ENCODE measurements at places on chromosomes 3 and 15.

DNA sequence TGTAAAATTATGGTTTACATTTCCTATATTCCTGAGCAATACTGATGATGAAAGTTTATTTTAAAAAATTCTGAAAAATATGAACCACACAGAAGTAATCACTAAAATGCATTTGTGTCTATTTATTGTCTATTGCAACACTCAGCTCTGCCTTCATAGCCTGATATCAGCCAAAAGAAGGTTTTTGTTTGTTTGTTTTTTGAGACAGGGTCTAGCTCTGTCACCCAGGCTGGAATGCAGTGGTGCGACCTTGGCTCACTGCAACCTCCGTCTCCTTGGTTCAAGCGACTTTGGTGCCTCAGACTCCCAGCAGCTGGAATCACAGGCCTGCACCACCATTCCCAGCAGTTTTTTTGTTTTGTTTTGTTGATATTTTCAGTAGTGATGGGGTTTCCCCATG, 1560.2 kb downstream of the SI start:
- no peak for DNase-seq

GRCh38 chr3:119555309-119555735, 4.1 kb downstream of the CD80 start:
- DNase-seq, result no peak

DNA sequence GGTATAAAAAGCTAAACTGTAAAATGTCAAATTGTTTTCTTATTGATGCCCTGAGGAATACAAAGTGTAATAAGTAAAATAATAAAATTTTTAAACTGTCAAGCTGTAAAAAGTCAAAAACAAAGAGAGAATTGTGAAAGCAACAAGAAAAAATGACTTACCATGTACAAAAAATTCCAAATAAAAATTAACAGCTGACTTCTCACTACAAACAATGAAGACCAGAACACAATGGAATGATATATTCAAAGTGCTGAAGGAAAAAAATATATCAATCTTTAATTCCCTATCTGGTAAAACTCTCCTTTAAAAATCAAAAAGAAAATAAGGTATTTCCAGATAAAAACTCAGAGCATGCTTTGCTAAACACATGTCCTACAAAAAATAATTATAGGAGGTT, 883.5 kb downstream of the IGSF11 start:
- DNase-seq, result no peak

- DNase-seq, result no peak
These were observed 356.6 kb upstream of the UBE2E2 start for GRCh38 chr3:22846566-22846965.

GRCh38 chr3:6260551-6261191, 600.2 kb upstream of the GRM7 start:
- DNase-seq, result no peak

Data from stimulated activated CD4-positive, alpha-beta T cell treated with anti-CD3 and anti-CD28 coated beads, Interleukin-12 subunit alpha, Interleukin-12 subunit beta, amount 100 ng/mL, for 4 hours (primary cell).